NCI-H526 treated with DMSO at 0.1 percent for 48 hours (cell line): ENCODE measurements at places on chromosomes 12 and 14.

DNA sequence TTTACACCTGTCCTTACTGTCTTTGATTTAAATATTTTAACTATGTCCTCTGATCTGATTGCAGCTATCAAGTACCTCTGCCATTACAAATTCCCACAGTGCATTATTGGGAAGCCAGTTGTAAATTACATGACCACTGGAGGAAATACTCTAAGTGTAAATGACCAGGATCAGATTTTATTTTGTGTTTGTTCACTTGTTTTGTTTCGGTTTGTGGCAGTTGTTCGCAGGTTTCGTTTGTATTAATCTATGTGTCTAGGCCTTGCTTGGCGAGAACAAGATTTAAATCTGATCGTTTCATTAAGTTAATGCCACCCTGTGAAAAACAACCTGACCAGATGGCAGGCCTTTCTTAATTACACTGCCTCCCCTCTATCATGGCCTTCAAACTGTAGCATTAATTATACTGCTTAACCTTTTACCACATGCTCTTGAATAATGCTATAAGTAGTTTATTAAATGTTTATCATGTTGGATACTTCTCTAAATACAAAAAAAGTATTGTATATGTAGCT lies 990.1 kb downstream of the TMTC2 start:
- no peak for DNase-seq

DNA sequence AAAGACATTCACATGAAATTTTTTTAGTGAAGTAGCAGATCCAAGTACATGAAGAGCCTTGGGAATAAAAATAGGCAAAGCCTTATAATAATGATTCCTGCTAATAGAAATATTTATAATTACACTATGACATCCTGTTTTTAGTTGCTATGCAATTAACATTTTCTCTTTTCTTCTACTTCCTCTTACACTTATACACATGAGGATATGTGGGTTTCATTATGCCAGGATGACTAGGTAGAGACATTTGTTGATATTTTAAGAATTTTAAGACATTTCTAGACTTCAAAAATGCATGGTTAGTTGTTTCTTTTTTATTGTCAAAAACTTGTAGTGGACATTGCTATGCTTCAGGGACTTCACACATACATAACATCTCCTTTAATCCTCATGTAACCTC lies 326.8 kb downstream of the SYT1 start:
- no peak for DNase-seq

- DNase-seq = peak; percentile 75
Measured at GRCh38 chr12:63668028-63668799, at the start of gene DPY19L2. Gene DPY19L2 (minus strand): TSS chr12:63668493. CDS start chr12:63668393, 100 bp downstream.

- no peak for DNase-seq
Measured at GRCh38 chr12:92337128-92337527, 191.5 kb upstream of the BTG1 start.

DNA sequence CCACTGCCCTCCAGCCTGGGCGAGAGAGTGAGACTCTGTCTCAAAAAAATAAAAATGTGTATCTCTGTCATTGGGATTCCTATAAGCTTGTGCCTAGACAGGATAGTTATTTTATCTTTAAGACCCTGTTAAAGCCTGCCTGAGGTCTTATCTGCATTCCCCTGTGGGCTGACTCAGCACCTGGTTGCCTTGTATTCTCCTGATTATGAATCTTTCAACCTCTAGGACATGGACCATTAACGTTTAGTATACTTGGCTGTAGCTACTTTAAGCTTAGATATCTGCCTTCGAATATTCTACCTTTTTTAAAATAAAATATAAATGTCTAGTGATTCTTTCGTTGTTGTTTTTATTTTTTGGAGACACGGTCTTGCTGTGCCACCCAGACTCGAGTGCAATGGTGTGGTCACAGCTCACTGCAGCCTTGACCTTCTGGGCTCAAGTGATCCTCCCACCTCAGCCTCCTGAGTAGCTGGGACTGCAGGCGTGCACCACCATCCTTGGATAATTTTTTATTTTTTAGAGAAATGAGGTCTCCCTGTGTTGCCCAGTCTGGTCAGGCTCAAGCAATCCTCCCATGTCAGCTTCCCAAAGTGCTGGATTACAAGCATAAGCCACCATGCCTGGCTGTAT lies 41.3 kb downstream of the RESF1 start:
- no peak for DNase-seq

DNA sequence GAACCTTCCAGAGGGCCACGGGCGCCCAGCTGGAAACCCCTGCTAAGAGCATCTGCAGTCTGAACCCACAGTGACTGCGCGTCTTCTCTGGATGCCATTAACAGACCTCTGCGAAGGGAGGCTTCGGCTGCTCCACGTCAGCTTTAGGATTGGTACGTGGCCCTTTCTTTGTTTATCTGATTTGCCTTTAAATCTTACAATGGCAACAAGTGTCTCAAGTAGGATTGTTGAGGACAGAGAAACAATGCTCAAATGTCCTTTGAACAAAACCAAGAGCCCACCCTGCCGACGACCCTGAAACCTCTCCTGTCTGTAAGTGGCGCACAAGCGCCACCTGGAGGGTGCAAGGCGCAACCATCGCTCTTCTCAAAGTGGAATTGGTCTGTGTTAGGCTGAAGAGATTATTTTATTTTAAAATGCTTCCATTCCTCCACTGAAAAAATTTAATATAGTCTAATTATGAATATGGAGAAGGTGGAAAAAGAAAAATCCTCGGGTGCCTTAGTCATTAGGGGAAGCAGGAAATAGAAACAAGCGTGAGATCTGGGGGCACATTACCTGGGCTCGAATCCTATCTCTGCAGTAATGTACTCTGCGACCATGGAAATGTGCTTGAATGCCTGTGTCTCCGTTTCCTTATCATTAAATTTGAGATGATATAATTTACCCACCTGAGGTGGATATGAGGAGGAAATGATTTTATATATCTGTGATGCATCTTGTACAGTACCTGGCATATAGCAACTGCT lies 82.6 kb upstream of the PTPRB start:
- DNase-seq = peak; percentile 34

DNA sequence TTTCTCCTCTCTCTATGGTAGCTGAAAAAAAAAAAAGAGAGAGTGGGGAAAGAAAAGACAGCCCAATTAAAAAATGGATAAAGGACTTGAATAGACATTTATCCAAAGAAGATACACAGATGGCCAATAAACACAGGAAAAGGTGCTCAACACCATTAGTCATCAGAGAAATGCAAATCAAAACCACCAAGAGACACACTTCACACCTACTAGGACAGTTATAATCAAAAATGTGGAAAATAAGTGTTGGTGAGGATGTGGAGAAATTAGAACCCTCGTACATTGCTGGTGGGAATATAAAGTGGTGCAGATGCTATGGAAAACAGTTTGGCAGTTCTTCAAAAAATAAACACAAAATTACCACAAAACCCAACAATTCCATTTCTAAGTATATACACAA lies 172.4 kb upstream of the GRIN2B start:
- no peak for DNase-seq

DNA sequence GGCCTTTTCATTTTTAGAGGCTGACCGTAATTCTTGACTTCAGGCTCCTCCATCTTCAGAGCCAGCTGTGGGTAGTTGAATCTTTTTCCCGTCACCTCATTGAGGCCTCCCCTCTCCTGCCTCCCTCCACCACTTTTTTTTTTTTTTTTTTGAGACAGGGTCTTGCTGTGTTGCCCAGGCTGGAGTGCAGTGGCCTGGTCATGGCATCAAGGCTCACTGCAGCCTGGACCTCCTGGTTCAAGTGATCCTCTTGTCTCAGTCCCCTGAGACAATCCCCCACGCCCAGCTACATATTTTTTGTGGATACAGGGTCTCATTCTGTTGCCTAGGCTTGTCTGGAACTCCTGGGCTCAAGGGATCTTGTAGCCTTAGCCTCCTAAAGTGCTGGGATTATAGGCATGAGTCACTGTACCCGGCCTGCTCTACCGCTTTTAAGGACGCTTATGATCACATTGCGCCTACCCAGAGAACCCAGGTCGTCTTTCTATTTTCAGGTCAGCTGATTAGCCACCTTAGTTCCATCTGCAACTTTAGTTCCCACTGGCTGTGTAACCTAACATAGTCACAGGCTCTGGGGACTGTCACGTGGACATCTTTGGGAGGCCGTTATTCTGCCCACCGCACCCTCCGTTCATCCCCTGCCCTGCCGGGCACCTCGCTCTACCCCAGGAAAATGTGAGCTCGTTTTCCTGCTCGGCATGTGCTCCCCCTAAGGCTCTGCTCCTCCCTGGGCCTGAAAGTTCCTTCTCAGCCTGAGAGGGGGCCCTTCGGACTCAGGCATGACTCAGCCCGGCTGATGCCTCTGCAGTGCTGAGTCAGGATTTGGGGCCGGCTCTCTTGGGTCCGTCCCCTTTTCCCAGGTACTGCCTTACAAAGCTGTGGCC lies 13.4 kb downstream of the TNFAIP2 start:
- DNase-seq = no peak

DNA sequence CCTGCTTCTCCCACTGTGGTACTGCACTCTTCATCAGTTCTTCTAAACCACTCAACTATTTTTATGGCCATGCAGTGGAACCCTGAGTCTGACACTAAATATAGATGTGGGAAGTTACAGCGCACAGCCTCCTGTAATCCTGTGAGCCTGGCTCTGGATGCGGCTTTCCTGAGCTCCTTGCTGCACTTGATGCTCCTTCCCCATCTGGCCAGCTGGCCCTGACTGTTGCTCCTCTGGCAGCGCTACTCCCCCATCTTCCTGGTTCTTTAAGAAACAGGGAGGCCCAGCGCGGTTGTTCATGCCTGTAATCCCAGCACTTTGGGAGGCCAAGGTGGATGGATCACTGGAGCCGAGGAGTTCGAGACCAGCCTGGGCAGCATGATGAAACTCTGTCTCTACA lies 24.6 kb downstream of the IQSEC3 start:
- DNase-seq = no peak

DNA sequence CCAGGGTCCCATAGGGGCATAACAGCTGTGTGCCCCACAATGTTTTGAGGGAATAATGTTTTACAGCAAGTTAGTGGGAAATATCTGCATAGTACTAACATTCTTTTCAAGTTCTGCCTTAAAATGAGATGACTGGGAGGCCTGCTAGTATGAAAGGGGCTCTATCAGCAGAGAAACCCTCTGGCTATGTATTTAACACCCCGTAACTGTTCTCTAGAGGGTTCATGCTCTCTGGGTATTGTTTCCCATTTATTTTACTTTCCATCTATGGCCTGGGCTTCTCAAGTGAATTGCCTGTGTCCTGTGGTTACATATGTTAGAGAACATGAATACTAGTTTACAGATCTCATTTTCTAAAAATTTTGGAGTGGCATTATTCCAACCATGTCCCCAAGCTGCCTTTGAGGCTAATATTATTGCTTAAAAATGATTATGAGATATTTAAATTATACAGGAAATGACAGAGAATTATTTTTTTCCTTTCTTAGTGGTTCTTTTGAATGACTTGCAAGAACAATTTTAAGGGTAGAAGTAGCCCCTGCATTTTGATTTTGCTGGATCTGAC lies 37.5 kb downstream of the GNG2 start:
- DNase-seq = no peak

DNA sequence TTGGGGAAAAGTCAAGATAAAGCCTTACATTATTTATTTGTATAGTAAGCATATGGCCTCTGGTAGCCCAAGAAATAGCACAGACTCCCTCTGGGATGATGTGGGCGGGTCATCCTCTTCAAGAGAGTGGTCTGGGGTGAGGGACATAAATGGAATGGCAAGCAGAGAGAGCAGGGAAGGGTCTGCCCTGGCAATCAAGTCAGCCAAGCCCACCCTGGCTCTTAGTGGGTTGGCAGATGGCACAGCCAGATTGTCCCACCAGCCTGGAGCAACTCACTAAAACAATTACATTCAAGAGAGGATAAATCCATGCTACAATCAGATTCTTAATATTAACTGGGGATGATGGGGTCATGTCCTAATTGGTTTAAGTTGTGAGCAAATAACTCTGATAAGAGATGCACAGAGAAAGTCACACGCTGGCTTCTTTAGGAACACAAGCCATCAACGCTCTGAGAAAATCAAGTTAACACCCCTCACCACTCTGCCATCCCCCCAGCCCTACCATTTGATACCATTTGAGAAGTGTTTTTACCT lies 2.8 kb upstream of the PELI2 start:
- no peak for DNase-seq

DNA sequence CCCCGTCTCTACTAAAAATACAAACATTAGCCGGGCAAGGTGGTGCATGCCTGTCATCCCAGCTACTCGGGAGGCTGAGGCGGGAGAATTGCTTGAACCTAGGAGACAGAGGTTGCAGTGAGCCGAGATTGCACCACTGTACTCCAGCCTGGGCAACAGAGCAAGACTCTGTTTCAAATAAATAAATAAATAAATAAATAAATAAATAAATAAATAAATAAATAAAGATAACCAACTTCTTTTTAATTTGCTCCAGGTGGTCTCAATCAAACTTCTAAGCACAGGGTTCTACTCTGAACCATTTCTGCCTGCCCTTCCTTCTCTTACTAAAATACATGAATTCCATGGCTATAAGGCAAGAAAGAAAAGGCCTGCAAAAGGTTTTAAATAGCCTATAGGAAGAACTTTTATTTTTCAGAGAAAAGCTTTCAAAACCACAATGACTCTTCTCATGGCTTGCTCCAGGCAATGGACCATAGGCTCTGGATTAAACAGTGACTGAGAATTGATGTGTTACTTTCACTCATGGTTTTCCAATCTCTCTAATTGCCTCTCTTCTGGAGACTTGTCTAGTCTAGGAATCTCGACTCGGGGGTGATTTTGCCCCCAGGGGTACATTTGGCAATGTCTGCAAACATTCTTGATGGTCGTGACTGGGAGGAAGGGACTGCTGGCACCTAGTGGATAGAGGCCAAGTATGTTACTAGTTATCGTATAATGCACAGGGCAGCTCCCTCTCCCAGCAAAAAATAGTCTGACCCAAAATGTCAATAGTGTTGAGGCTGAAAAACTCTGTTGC lies 14.4 kb downstream of the IGF1 start:
- no peak for DNase-seq

DNA sequence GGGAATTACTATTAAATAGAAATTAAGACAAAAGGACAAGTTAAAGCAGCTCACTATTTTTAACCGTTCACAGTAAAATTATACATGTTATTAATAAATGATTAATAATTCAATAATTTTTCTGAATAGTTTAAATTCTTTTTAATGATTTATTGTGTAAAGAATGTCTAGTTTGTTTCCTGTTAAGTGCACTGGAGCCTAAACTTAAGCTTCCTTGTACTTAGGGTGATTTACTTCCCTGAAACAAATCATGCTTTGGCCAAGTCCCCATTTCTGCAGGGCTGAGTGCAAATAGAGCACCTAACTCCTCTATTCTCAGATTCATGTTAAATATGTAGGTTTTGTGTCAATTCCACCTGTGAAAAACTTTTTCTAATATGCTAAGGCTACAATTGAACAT lies 188.9 kb upstream of the PDZRN4 start:
- no peak for DNase-seq
